ENCODE measurements at places on chromosomes 11 and 22. TPM values are rescaled to one million over a fixed set of nuclear protein-coding genes. Genes with fewer than 3 reads are reported as not detected.

DNA sequence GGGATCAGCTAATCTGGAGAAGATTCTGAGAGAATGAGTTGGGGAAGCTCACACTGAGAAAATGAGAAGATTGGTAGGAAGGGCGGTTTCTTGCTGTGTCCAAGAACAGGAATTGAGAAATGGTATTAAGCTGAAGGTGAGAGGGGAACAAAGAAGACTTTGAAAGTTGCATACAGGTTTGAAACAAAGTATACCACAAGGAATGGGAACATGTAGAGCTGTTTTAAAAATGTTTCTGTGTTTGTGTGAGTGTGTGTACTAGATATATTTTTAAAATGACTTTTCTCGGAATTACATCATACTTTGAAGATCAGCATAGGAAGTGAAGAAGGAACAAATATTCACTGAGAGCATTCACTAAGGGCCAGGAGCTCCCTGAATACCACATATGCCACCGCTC is 24.4 kb upstream of the IZUMO1R start:
- no peak for DNase-seq

DNA sequence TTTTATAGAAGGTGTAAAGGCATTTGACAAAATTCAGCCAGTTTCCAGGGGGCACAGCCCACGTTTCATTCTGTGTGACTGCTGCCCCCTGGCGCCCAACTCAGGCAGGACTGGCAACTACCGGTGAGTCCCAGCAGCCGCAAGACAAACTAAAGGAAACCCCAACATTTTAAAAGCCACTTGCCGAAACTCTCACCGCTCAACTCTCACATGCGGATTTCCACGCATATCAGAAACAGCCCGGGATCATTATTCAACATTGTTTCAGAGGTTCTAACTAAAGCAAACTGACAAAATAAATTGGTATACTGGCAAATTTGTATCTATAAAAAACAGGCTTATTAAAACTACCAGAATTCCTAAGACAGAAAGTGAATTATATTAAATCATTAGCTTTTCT is 48.2 kb downstream of the MORC2 start:
- DNase-seq = peak; percentile 64

- no peak for DNase-seq
These were observed 205.4 kb upstream of the SNX19 start for GRCh38 chr11:131121426-131122333.

APOL2 gene
- polyA plus RNA-seq = 19.9 TPM

SCN2B gene
- polyA plus RNA-seq = 12.6 TPM

FXYD6 gene
- 727 TPM for polyA plus RNA-seq

PRRG4 gene
- 0.98 TPM for polyA plus RNA-seq

Data from spinal cord (tissue), 10 donors.